ENCODE measurements at places on chromosomes 2 and 18. TPM values are rescaled to one million over a fixed set of nuclear protein-coding genes. Genes with fewer than 3 reads are reported as not detected.

The GALNT5 gene
- total RNA-seq: 11.4 TPM

The ST8SIA3 gene
- 0.08 TPM for total RNA-seq

The PGAP1 gene
- 14.7 TPM for total RNA-seq

The EML6 gene
- 0.49 TPM for total RNA-seq

The ZNF521 gene
- 35.7 TPM for total RNA-seq

The CAPN13 gene
- total RNA-seq: not detected

The GLI2 gene
- total RNA-seq: 5.3 TPM

The SNRNP200 gene
- 39.3 TPM for total RNA-seq

GRCh38 chr2:107072150-107072940, 186.4 kb upstream of the ST6GAL2 start:
- DNase-seq: peak; percentile 2

DNA sequence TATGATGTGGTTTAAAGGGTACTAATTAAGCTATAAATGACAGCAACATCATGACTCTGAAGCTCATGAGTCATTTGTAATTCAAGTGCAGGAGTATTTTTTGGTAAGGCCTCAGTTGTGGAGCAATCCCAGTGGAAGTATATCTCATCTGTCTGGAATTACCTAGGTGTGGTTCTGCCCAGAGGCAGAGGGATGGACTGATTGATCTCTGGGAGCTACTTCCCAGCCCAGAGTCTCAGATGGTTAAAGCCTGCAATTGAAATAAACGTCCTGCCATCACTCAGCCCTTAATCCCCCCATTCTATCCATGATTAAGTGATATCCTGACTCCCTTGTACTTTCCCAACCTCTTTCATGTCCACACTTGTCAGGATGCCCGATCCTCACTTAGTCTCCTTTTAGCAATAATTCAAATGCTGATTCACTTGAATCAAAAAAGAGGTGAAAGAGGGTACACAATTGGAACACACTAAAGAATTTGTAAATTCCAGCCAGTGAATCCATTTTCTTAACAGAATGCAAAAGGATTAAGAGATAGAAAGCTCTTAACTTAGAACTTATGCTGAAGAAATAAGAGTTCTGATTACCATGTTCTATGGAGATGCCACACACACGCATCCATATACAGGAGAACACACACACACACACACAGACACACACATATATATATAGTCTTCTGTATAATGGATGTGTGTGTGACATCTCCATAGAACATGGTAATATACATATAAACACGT, 664.4 kb downstream of the NYAP2 start:
- peak; percentile 65 for DNase-seq

- no peak for DNase-seq
Observed at GRCh38 chr18:12895626-12896025, 11.6 kb upstream of the PTPN2 start.

DNA sequence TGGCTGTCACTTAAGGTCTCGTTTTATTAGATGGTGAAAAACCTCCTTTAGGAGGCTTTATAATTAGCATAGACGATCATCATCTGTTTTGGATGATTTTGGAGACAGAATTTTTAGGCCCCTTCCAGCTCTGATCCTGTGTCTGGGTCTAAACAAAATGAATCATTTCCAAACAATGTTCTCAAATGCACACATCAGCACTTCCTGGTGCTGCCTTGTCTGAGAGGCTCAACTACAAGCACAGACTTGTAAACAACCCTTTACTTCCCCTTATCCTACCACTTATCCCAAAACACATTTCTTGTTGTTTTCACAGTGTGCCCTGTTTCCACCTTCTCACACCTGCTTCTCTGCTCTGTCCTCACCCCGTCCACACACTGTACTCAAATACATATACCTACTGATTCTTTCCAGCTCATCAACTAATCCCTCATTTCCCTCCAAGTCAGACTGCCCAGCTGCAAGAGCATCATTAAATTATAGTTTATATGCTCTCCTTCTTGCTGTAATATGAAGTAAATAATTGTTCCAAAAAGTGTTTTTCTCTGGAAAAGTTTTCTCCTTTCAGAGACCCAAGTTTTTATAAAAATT, 71.2 kb upstream of the COL3A1 start:
- DNase-seq: peak; percentile 31

Data from fibroblast of the aortic adventitia (primary cell).